ENCODE measurements at places on chromosomes 1 and 21. TPM values are rescaled to one million over a fixed set of nuclear protein-coding genes. Genes with fewer than 3 reads are reported as not detected.
A peak's percentile ranks its signal among the peaks of the same experiment; 100 is the strongest.

DNA sequence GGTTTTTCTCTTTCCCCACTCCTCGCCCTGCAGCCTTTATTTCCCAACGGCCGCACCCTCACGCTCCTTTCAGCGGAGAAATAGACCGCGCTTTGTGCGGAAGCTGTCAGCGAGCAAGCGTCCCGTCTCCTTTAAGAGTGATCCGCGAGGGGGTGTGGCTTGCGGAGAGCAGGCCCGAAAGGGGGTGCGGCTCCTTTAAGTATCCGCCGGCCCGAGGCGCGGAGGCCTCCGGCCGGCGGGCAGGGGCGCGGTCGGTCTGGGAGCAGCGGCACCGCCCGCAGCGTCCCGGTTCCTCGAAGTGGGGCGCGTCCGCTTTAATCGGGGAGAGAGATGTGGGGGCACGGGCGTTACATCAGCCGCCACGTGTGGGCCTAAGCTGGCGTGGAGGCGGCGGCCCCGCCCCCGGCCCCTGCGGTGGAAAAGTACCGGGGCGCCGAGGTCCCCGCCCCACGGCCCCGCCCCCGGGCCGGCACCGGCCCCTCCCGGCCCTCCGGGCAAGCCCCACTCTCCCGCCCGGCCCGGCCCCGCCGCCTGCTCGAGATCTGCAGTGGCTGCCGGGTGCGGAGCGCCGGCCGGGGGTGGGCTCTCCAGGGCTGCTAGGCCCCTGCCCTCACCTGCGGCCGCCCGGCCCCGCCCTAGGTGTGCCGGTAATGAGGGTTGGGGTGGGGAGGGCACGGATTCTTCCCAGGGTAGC is 1.2 kb downstream of the SLC6A9 start:
- peak overlapping the region; percentile 76 for H3K27ac ChIP-seq
- no peaks in the 10 kb centered on the region for H3K27me3 ChIP-seq

GRCh38 chr1:13514821-13515220 is 1.0 kb upstream of the LRRC38 start:
- no peak for DNase-seq
- H3K4me1 ChIP-seq = no peaks in the 10 kb centered on the region
- no peak overlapping the region for H3K4me3 ChIP-seq
- H3K36me3 ChIP-seq = no peaks in the 10 kb centered on the region

DNA sequence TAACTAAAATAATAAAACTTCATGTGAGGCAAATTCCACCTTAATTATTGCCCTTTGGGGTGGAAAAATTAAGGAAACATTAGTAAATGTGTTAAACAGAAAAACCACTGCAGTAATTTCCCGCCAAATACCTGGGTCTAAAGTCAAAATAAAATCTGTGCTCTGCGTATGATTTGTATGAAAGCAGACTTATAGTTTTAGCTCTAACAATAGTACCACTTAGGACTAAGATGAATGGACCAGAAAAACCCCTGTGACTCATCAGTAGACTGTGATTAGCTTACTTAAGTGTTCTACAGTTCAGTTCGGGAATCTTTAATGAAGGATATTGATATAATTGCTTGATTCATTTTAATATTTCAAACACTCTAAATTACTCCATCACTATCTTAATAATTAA is 23.3 kb upstream of the C1orf105 start:
- H3K4me1 ChIP-seq = no peaks in the 10 kb centered on the region
- DNase-seq = no peak
- H3K36me3 ChIP-seq = no peaks in the 10 kb centered on the region
- H3K27me3 ChIP-seq = no peaks in the 10 kb centered on the region
- no peak overlapping the region for H3K4me3 ChIP-seq

DNA sequence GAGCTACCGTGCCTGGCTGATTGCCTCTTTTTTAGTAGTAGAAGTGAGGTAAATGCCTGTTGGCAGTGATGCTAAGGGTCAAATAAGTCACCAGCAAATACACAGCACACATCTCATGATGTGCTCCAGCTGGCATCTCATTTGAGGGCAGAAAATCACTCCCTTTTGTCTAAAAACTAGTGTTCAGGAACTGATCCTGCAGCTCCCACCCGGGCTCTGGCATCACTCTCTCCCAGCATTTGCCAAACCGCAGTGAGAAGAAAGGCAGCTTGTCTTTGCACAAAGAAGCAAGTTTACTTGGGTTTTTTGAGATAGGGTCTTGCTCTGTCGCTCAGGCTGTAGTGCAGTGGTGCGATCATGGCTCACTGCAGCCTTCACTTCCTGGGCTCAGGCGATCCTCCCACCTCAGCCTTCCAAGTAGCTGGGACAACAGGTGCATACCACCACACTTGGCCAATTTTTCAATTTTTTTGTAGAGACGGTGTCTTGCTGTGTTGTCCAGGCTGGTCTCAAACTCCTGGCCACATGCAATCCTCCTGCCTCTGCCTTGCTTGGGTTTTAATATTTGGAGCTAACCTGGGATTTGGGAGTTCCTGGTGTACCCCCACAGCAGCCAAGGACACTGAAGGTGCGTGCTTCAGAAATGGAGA is 4.1 kb downstream of the RBP7 start:
- DNase-seq = no peak
- no peak overlapping the region for H3K4me3 ChIP-seq

DNA sequence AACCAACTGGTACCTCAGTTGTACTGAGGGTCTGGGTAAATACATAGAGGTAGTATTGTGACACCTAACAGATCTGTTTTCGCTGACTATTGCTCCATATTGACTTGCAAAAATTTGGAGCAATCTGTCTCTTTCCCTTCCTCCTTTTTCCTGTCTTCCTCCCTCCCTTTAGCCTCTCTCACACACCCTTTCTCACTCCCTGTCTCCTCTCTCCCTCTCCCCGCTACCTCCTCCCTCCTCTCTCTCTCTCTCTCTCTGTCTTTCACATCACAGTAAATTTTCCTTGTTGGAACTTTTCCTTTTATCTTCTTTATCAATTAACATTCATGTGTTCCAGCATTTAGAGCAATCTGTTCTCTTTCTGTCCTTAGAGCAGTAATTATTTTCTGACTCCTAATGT is 278.2 kb downstream of the NTNG1 start:
- H3K27me3 ChIP-seq = no peaks in the 10 kb centered on the region
- no peak for DNase-seq
- H3K27ac ChIP-seq = no peak overlapping the region
- no peak overlapping the region for H3K4me3 ChIP-seq
- H3K36me3 ChIP-seq = no peaks in the 10 kb centered on the region

GRCh38 chr21:16476056-16476825 is 746.5 kb downstream of the USP25 start:
- H3K27ac ChIP-seq = no peak overlapping the region
- DNase-seq = no peak
- no peaks in the 10 kb centered on the region for H3K27me3 ChIP-seq
- H3K36me3 ChIP-seq = no peaks in the 10 kb centered on the region
- no peaks in the 10 kb centered on the region for H3K4me1 ChIP-seq

DNA sequence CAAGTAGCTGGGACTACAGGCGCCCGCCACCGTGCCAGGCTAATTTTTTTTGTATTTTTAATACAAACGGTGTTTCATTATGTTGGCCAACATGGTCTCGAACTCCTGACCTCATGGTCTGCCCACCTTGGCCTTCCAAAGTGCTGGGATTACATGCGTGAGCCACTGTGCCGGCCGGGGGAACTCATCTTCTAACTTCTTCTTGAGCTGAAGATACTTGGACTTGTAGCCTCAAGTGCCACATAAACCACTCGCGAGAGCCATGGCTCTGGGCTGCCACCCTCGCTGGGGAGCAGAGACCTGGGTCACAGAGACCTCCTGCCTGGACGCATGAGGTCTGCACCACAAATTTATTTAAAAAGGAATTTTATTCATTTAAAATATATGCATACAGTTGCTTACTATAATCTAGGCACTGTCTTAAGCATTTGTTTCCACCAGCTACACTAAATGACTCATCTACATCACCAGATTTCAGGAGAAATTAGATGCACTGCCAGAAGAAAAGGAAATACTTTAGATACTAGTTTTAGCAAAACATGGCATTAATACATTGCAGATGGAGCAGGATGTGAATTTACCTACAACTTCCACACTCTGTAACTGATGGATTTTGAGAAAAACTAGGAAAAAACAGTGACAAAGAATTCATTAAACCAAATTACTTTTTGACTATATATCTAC is 29.9 kb upstream of the PUM1 start:
- H3K27me3 ChIP-seq = no peaks in the 10 kb centered on the region
- DNase-seq = no peak
- no peak overlapping the region for H3K4me3 ChIP-seq
- no peak overlapping the region for H3K27ac ChIP-seq

Gene IARS2
- 66.2 TPM for total RNA-seq

Gene APCS
- total RNA-seq = not detected

Gene HPCAL4
- total RNA-seq = not detected

Gene HRNR
- not detected for total RNA-seq

Gene GFI1
- 0.80 TPM for total RNA-seq

Gene SYT14
- total RNA-seq = not detected

Gene OR14K1
- total RNA-seq = 1.3 TPM

Gene BTF3L4
- total RNA-seq = 66.2 TPM

Measured in breast epithelium (tissue), 4 donors.